ENCODE measurements at places on chromosomes 16 and 17. TPM values are rescaled to one million over a fixed set of nuclear protein-coding genes. Genes with fewer than 3 reads are reported as not detected.

Gene VPS35L
- total RNA-seq, result 37.8 TPM

Gene STH
- total RNA-seq, result not detected

Gene ADAM11
- 0.12 TPM for total RNA-seq

DNA sequence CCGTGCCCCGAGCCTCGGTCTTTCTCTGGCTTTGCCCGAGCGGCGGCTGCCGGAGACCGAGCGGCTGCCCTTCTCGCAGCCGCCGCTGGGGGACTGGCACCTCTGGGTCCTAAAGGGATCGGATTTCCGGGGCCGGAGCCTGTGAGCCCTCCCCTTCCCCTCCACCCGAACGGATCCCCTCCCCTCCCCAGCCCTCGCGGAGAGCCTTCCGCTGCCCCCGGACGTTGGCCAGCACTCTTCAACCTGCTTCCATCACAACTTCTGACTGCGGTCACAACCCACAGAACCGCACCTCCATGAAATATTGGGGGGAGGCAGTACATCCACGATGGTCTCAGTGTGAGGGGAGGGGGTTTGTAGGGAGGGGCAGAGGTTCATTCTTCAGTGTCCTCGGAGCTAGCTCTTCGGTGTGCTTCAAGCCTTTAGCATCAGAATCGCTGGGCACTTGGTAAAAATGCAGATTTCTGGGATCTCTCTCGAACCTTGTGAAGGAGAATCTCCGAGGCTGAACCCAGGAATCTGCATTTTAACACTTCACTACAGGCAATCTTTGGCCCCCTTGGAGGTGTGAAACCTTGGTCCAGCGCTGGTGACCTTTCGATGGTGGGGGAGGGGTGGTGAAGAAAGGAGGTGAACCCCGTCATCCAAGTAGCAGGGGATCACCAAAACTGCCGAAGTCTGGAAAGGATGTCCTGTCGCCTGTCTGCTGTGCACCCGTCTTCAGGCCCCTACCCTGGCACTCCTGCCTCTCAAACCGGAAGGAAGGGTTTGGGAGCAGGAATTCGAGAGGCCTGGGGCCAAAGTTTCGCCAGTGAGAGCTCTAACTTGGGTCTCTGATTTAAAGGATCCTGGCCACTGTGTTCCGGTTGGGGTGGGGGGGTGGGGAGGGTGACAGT is 812 bp upstream of the PPP1R9B start:
- H3K4me3 ChIP-seq, result peak overlapping the region; percentile 93
- DNase-seq, result peak; percentile 97
- H3K36me3 ChIP-seq, result peaks cover 20% of the 10 kb centered on the region
- H3K27me3 ChIP-seq, result no peaks in the 10 kb centered on the region
- peaks cover 44% of the 10 kb centered on the region for H3K4me1 ChIP-seq
- H3K27ac ChIP-seq, result peak overlapping the region; percentile 96

- H3K4me3 ChIP-seq, result no peak overlapping the region
- no peaks in the 10 kb centered on the region for H3K4me1 ChIP-seq
- no peaks in the 10 kb centered on the region for H3K36me3 ChIP-seq
- H3K27ac ChIP-seq, result no peak overlapping the region
Observed at GRCh38 chr17:32586666-32587065, 99.9 kb downstream of the CDK5R1 start.

GRCh38 chr16:14602443-14602963 is 27.6 kb downstream of the PARN start:
- no peaks in the 10 kb centered on the region for H3K27me3 ChIP-seq
- no peak for DNase-seq
- H3K36me3 ChIP-seq, result peaks cover 54% of the 10 kb centered on the region
- H3K27ac ChIP-seq, result no peak overlapping the region
- H3K4me1 ChIP-seq, result no peaks in the 10 kb centered on the region
- no peak overlapping the region for H3K4me3 ChIP-seq

GRCh38 chr16:87955302-87956097 is 4.3 kb downstream of the BANP start:
- DNase-seq, result peak; percentile 68
- H3K36me3 ChIP-seq, result peaks cover 35% of the 10 kb centered on the region
- peaks cover 72% of the 10 kb centered on the region for H3K4me1 ChIP-seq
- no peaks in the 10 kb centered on the region for H3K27me3 ChIP-seq
- H3K27ac ChIP-seq, result peak overlapping the region; percentile 99

Gene PLCD3
- total RNA-seq, result 5.8 TPM

Gene ENPP7
- 0.09 TPM for total RNA-seq

DNA sequence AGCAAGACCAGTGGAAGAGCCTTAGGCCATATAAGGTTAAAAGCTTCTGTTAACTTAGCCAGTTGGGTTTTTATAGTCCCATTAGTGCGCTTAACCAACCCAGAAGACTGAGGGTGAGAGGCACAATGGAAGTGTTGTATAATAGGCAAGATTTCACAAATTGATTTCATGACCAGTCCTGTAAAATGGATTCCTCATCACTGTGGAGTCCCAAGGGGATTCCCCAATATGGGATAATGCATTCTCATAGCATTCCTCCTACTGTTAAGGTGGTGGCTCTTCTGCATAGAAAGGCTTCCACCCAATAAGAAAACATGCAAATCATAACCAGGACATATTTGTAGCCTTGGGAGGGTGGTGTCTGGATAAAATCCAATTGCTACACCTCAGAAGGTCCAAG is 22.1 kb upstream of the B4GALNT2 start:
- no peaks in the 10 kb centered on the region for H3K36me3 ChIP-seq
- peaks cover 24% of the 10 kb centered on the region for H3K27me3 ChIP-seq
- no peak for DNase-seq
- no peaks in the 10 kb centered on the region for H3K4me1 ChIP-seq

GRCh38 chr17:16470265-16470664 is 21.7 kb downstream of the LRRC75A start:
- no peaks in the 10 kb centered on the region for H3K27me3 ChIP-seq
- H3K4me1 ChIP-seq, result peaks cover 4% of the 10 kb centered on the region
- H3K27ac ChIP-seq, result no peak overlapping the region
- peaks cover 1% of the 10 kb centered on the region for H3K36me3 ChIP-seq
- DNase-seq, result no peak

DNA sequence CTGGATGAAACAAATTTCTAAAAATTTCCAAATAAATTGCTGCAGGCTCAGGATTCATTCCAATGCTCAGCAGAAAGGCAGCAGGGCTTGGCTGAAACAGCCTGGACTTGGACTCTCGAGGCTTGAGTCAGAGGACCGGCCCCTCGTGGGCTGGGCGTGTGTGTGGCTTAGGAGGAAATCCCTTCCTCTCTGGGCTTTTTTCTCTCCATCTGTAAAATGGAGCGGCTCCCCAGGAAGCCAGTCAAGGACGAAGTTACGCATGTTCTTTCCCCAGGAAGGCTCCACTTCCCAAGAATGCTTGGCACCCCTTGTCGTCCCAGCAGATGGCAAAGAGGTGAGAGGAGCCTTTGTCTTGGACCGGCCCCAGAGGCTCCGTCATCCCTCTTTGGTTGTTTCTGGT is 13.5 kb downstream of the SLC46A1 start:
- no peak overlapping the region for H3K4me3 ChIP-seq
- peaks cover 6% of the 10 kb centered on the region for H3K4me1 ChIP-seq
- H3K27me3 ChIP-seq, result no peaks in the 10 kb centered on the region
- peaks cover 42% of the 10 kb centered on the region for H3K36me3 ChIP-seq
- no peak overlapping the region for H3K27ac ChIP-seq

DNA sequence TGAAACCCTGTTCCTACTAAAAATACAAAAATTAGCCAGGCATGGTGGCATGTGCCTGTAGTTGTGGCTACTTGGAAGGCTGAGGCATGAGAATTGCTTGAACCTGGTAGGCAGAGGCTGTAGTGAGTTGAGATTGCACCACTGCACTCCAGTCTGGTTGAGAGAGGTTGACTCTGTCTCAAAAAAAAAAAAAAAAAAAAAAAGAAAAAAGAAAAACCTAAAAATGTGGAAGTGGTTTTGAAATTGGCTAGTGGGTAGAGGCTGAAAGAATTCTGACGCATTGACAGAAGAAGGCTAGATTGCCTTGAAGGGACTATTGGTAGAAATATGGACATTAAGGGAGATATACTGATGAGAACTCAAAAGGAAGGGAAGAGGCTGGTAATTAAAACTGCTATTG is 33.6 kb upstream of the CPPED1 start:
- peaks cover 8% of the 10 kb centered on the region for H3K4me1 ChIP-seq
- DNase-seq, result no peak
- no peak overlapping the region for H3K4me3 ChIP-seq

DNA sequence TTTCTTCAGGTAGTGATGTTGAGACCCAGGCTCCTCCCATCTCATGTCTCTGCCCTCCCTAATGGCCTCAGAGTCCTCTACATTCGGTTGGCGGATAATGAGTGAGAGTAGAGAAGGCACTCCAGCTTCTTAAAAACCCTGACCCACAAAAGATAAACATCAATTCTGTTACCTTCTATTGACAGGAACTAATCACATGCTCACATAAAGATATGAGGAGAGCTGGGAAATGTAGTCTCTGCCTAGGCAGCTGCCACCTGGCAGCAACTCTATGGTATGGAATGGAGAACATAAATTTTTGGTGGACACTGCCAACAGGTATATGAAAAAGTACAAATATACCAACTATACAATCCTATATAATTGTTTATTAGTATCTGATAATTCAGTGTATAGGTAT is 110.7 kb upstream of the HLF start:
- no peak for DNase-seq
- H3K27ac ChIP-seq, result no peak overlapping the region
- H3K4me1 ChIP-seq, result no peaks in the 10 kb centered on the region
- no peak overlapping the region for H3K4me3 ChIP-seq

DNA sequence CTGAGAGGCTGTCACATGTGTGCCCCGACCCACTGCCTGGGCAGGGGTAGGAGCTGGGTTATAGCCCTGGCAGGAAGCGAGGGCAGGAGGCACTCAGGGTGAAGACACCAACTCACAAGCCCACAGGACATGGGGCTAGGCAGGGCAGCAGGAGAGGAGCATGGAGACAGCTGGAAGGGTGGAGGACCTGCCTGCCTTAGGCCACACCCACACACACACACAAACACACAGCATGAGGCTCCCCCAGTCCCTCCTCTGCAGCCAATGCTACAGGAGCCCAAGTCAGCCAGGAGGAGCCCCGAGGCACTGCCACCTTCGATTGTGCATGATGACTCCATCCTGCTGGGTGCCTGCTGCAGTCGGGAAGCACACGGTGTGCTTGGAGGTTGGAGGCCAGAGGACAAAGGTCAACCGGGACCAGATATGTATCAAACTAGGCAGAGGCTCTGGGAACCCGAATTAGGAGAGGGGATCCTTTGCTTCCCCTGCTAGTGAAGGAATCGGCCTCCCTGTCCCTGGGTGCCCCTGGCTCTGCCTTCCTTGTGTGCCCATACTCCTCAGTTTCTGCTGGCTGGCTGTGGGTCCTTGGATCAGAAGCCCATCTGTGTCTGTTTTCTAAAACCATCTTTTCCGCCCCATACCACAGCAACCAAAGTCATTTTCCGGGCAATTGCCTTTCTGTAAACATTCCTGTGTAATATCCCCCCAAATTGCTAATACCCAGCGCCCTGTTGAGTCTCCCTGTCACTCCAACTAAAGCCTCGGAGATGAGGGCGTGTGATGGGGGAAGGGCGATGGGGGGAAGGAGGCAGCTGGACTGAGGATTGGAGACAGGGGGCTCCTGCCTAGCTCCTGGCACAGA is 20.5 kb downstream of the SRCIN1 start:
- no peak overlapping the region for H3K27ac ChIP-seq
- H3K4me3 ChIP-seq, result no peak overlapping the region
- no peak for DNase-seq
- H3K36me3 ChIP-seq, result no peaks in the 10 kb centered on the region

GRCh38 chr17:69884356-69884755 is 190.7 kb upstream of the KCNJ16 start:
- H3K27me3 ChIP-seq, result no peaks in the 10 kb centered on the region
- DNase-seq, result no peak
- no peaks in the 10 kb centered on the region for H3K4me1 ChIP-seq
- H3K36me3 ChIP-seq, result no peaks in the 10 kb centered on the region
- H3K27ac ChIP-seq, result no peak overlapping the region
- no peak overlapping the region for H3K4me3 ChIP-seq

DNA sequence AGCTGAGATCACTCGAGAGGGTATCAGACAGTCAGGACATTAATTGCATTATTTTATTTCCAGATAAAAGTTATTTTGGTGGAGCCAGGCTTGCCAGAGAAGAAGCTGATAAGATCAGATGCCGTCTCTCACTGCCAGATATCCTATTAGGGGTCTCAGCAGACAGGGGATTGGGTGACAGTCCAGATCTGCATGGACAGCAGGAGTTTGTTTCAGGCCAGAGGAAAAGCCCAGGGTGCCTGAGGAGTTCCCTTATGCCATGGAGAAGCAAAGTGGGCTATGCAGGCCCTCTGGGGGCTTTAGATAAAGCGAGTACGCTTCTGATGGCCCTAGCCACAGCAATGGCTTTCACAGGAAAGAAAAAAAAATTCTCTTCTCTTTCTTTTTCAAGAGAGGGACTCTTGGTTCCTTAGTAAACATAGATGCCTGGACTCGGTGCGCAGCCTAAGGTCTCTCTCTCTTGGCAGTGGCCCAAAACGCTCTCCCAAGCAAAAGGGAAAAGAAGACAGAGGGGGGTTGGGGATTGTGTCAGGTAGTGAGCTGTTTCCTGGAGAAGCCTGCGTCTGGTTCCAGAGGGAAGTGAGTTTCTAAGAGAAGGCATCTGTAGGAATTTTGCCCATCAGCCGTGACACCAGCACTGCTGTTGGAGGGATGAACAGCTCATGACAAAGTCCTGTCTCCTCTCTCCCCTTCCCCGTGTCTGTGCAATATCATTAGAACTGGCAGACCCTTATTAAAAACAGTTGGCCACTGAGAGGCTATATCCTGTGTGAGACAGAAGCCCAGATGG is 166.3 kb upstream of the FOXF1 start:
- H3K27me3 ChIP-seq, result peaks cover 32% of the 10 kb centered on the region
- no peak overlapping the region for H3K27ac ChIP-seq
- no peak for DNase-seq
- no peaks in the 10 kb centered on the region for H3K4me1 ChIP-seq
- no peaks in the 10 kb centered on the region for H3K36me3 ChIP-seq
- no peak overlapping the region for H3K4me3 ChIP-seq

DNA sequence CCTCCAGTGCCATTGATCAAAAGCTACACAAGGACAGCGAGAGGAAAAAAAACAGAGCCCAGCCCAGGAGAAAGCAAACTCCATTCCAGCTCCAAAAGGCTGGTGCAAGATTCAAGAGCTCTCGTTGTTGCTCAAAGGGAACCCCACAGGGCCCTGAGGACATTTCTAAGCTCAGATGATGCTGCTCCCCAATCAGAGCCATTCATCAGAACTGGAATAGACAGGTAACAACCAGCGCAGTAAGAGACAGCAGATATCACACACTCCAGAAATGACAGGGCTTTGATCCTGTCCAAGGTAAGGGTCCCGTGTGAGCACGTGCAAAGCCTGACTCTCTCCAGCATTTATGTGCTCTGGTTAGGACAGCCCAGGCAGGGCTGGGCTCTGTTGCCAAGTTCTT is 20.1 kb downstream of the PMP22 start:
- no peak overlapping the region for H3K4me3 ChIP-seq
- no peak overlapping the region for H3K27ac ChIP-seq
- H3K27me3 ChIP-seq, result peaks cover 13% of the 10 kb centered on the region
- H3K36me3 ChIP-seq, result no peaks in the 10 kb centered on the region

GRCh38 chr17:44132275-44132821 is 8.9 kb upstream of the HDAC5 start:
- no peak for DNase-seq
- H3K27me3 ChIP-seq, result no peaks in the 10 kb centered on the region

All from activated CD4-positive, alpha-beta T cell treated with anti-CD3 and anti-CD28 coated beads, Interleukin-2, amount 10 ng/mL, durations not matched to agents 24 days and 14 days (primary cell).